C1 segment of cervical spinal cord (tissue), 14 donors: ENCODE measurements at places on chromosomes 2 and 18.

- DNase-seq, result no peak
These were observed 32.4 kb downstream of the BCL11A start for GRCh38 chr2:60520917-60521539.

DNA sequence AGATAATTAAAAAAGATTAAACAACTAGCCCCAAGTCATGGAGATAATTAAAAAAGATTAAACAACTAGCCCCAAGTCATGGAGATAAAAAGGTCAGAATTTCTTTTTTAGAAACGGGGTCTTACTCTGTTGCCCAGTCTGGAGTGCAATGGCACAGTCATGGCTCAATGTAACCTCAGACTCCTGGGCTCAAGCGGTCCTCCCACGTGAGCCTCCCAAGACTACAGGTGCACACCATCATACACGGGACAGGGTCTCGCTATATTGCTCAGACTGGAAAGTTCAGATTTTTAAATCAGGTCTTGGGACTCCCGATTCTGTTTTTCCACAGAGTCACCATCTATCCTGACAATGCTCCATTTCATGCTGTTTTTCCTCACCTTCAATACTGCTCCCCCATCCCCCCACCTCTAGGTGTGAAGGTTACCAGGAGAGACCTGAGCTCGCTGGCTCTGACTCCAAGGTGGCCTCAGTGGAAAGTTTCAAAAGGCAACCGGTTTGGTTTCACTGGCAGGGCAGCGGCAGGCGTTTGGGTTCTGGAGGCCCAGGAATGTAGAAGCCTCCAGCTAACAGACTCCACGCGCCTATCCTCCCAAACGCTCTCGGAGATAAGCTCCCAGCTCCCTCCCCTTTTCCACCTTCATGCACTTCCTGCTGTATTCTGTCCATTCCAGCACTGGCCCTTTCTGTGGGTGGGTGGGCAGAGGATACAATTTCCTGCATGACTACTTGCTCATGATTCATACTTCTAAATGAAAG is 2.9 kb upstream of the SEMA4C start:
- no peak for DNase-seq

DNA sequence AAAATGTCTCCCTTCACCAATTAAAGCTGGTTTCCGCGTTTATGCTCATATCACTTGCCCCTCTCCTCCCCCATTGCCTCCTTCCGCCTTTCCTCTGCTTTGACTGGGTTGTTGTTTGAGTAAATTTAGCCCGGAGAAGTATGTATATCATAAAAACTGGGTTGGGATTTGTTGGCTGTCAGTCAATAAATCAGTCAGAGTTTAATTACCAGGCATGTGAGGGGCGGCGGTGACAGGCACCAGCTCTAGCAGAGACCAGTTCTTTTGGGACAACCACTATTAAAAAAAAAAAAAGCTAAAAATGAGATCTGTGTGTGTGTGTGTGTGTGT is 382.4 kb upstream of the SMIM21 start:
- no peak for DNase-seq

GRCh38 chr18:12658426-12659138 is 675 bp upstream of the SPIRE1 start:
- DNase-seq, result peak; percentile 76

DNA sequence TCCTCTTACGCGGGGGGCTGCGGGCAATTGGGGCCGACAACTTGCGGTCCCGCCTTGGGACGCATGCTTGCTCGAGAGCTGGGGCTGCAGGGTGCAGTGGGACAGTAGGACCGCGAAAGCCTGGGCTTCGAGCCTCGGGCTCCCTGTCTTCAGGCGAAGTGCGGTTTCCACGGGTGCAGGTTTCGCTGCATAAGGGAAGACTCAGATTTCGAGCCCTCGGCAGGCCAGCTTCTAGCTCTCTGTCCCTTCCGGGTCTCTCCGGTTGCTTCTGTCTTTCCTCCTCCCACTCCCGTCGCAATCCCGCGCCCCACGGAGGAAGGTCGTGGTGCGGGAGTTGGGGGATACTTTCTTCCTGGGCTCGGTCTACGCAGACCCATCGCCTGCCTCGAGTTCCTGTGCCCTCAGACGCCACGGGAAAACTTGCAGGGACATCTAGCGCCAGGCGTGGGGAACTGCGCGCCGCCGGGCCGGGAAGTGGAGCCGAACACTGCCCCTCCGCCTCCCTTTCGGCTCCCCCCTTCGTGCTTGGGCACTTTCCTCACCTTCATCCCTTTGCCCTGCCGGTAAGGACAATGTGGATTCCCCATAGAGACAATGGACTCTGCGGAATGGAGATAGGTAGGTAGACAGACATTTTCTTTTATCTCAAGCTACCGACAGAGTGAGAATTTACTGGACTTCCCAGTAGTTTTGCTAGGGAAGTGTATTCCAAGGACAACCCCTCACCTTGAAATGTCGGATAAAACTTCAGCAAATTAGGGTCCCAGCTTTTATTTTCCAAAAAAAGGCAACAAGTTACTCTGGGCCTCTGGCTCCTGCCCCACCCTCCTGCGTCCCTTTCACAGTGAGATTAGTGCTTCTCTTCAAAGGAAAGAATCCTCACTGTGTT is 4.2 kb upstream of the HOXD13 start:
- DNase-seq, result peak; percentile 25

DNA sequence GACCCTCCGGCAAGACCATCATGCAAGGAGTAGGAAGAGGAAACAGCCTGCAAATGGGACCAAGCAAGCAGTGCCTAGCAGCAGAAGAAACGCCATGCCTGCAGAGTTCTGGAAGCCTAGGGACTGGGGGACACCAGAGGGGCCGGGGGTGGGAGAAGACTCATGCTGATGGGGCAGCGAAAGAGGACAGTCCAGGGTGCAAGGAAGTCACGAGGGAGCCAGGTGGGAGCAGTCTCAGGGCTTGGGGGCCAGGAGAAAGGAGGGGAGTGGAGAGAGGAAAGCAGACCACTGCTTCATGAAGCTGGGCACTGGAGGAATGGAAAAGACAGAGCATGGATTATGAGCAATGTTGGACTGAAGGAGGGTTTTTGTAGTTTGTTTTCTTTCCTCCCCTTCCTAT is 119.4 kb upstream of the CAPN13 start:
- no peak for DNase-seq

DNA sequence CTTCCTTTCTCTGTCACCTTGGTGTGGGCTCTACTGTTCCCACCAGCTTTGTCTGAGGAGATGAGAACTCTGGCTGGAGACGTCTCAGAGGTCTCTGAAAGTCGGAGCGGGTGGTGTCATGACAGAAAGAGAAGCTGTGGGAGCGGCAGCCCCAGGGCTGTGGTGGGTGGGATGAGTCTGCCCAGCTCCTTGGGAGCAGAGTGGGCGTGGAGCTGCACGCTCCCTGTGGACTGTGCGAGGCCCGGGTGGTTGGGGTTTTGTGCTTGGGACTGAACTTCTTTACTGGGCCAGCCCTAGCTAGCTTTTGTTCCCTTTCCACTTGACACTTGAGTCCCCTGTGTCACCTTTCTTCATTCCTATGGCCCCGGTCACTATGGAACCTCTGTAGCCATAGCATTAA is 10.4 kb downstream of the TOGARAM2 start:
- no peak for DNase-seq
